NCI-H526 (cell line): ENCODE measurements at places on chromosomes 2 and 18.
A peak's percentile ranks its signal among the peaks of the same experiment; 100 is the strongest.

DNA sequence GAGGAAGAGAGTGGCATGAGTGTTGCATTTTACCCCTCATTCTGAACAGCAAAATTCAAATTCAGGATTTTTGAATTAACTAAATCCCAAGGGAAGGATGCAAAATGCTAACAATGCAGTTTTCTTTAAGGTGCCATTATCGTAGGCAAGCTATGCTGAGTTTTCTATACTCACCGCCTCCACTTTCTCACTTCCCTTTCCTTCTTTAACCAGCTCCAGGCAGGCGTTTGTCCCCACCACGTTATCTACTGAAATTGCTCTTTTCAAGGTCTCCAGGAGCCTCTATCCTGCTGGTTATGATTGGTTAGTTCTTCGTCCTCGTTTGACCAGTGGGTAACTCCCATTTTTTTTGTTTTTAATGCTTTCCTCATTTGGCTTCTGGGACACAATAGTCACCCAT lies 1.8 kb upstream of the CPO start:
- DNase-seq = no peak

DNA sequence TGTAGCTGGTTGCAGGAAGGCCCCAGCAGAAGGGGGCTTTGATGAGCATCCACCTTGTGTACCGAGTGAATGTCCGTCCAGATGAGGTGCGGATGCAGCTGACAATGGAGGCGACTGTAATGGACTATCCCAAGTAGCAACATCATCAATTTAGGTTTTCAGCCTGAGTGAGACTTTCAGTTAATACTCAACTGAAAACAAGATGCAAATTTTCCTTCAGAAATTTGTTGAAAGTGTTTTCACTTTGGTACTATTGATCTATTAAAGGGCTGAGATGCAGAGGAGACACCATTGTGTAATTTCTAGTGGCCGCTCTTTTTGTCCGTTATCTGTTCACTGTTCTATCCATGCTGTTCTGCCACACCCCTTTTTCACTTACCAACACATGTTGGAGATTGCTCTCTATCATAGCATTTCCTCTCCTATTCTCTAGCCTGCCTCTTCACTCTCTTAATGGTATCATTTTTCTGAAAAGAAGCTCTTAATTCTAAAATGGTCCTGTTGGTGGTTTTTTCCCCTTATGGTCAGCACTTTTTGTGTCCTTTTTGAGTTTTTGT lies 12.0 kb upstream of the CASP8 start:
- DNase-seq = no peak

GRCh38 chr2:201781557-201782051 lies 871 bp upstream of the ALS2 start:
- DNase-seq = peak; percentile 52

DNA sequence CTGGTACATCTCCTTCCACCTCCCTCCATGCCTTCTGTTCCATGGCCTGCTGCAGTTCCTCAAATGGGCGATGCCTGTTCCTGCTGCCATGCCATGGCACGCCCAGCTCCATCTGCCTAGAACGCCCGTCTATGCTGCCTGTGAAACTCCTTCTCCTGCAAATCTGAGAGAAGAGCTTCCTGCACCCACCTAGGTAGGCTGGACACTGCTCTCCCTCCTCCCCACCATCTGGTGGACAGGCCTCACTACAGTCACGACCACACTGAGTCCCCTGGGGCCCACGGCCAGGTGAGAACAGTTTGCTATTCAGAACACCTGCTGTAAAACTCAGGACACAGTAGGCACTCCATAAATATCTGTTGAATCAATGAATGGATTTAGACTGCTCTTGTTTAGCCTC lies 92.4 kb downstream of the LAMA1 start:
- DNase-seq = peak; percentile 10

DNA sequence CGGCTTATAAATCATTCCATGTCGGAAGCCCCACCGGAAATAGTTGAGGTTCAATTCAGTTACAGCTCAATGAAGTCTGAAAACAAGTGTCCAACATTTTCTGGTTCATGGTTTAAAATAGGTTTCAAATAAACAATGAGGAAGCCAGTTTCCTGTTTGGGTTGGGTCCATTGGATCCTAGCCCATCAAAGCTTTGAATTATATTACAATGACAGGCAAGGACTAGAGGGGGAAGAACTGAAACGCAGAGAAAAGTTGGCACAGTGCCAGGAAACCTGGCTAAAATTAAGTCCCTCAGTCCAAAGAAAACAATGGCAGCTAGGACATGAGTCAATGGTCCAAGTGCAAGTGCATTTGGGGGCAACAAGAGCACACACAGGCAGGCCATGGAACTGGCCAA lies 32.0 kb downstream of the SLC14A1 start:
- DNase-seq = no peak

- no peak for DNase-seq
These were observed 133.5 kb downstream of the SOX11 start for GRCh38 chr2:5825686-5826085.

GRCh38 chr2:172013396-172013795 lies 13.6 kb downstream of the METAP1D start:
- no peak for DNase-seq

- DNase-seq = peak; percentile 78
These were observed at the start of gene UNC80 for GRCh38 chr2:209771474-209772289. UNC80 (plus strand) TSS chr2:209771832; CDS start chr2:209772073, 241 bp downstream.

- DNase-seq = no peak
These were observed 130.9 kb upstream of the PTPRM start for GRCh38 chr18:7436166-7436565.

DNA sequence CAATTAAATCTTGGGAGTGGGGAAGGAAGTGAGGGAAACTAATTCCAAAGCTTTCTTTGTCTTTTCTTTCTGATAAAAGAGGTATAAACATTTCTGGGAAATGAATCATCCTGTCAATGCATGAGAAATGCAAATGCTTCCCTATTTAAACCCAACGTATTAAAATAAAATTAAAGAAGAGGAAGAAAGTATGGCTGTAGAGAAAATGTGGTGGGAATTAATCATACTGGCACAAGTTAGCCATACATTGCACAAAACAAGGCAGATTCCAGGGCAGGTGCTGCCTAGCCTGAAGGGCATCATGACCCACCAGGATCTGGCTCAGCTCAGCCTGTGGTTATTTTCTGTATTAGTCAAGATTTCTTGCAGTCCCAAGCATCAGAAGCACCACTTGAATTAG lies 338.0 kb downstream of the NYAP2 start:
- DNase-seq = no peak

DNA sequence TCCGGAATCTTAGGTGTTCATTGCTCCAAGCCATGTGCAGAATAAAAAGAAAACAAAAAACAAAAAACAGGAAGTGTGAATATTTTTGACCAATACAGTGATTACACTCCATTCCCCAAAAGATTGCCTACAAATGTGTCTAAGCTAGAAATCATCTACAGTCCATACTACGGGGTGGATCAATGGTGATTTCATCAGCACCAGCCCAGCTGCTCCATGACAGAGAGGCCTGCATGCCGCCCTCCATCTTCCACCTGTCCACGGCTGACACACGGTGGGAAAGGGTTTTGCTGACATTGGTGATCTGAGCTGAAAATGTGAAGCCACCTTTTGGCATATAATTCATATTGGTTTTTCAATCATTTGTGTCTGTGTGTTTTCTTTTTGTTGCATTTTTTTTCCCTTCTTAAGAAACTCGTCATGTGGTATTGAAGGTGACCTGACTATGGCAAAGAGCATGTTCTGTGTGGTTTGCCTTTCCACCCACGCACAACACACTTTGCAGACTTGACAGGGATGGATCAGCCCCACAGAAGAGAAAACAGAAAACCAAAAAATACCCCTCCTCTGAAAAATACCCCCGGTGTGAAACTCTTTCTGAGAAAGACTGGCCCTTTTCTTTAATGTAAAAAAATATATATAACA lies 533.1 kb downstream of the RNF144A start:
- DNase-seq = no peak

DNA sequence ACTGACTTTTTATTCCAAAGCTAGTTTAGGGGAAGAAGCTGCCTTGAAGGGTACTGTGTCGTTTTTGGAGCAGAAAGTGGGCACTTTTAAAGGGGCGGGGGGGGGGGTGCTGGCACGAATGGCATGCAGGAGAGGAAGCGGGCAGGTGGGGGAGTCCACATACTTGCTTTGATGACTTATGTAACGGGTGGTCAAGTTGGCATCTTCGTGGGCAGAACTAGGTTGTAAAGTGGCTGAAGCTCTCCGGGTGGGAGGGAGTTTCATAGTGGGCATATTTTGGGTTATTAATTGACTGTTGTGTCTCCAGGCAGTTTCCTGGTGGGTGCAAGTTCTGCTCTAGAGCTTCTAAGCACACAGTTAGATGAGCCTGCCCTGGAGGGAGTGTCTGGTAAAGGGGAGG lies 19.9 kb downstream of the PCARE start:
- no peak for DNase-seq

DNA sequence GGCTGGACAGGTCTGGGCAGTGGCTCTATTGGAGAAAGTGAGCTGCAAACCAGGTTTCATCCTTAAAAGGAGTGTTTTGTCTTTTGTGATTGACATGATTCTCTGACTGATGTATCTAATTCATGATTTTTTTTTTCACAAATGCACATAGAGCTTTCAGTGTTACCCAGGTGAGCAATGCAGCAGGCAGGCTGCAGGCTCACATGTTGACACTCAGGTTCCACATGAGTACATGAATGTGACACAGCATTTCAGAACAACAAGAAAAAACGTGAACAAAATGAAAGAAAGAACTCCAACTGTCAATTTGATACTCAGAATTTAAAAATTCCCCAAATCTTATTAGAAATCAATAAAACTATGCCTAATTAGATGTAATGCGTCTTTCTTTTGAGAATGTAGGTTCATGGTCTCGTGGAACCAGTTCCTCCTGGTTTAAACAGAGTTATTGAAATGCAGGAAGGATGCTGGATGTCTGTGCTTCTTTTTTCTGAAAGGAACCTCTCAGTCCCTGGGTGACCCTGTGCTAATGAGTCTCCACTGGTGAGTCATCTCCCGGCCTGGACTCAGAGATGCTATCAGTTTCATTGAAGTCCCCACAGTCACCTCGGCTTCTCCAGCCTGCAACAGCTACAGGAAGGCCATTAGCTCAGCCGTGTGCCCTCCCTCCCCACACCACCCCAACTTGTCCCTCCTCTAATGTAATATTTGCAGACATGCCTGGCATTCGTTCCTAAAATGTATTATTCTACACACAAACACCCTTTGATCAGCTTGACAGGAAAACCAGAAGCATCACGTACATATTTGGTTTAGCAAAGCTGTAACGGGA lies 430.4 kb downstream of the LPIN1 start:
- DNase-seq = no peak

DNA sequence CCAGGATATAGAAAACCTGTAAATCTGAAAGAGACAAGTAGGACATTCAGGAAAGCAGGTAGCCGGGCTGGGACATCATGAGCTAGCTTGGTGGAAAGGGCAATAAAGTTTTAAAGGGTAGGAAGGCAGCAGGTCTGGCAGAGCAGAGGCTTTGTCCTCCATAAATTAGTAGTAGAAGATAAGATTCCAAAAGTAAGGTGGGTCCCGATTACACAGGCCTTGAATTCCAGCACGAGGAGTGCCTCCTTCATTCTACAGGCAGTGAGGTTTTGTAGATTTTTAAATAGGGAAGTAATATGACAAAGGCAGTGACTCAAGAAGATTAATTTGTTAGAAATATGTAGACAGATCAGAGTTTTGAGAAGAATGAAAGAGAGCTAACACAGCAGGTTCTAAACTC lies 160.7 kb downstream of the DTNB start:
- no peak for DNase-seq

DNA sequence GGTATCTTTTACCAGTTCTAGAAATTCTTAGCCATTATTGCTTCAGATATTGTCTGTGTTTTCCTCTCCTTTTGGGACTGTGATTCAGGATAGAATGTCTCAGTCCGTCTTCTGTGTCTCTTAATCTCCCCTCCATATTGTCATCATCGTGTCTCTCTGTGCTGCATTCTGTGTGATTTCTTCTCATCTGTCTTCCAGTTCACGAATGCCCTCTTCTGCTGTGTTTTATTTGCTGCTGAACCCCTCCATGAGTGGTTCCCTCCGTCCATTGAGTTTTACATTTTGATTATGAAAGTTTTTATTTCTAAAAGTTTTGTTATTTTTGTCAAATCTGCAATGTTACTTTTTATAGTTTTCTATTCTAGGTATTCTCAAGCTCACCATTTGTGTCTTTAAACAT lies 11.7 kb downstream of the D2HGDH start:
- DNase-seq = no peak

- DNase-seq = no peak
These were observed 14.5 kb downstream of the CLIP4 start for GRCh38 chr2:29129586-29130281.

- DNase-seq = no peak
These were observed at the start of gene SFTPB for GRCh38 chr2:85668009-85668856. SFTPB (minus strand) TSS chr2:85668199; CDS start chr2:85668183, 16 bp downstream.

GRCh38 chr2:14909795-14910194 lies 277.3 kb downstream of the LRATD1 start:
- peak; percentile 33 for DNase-seq

DNA sequence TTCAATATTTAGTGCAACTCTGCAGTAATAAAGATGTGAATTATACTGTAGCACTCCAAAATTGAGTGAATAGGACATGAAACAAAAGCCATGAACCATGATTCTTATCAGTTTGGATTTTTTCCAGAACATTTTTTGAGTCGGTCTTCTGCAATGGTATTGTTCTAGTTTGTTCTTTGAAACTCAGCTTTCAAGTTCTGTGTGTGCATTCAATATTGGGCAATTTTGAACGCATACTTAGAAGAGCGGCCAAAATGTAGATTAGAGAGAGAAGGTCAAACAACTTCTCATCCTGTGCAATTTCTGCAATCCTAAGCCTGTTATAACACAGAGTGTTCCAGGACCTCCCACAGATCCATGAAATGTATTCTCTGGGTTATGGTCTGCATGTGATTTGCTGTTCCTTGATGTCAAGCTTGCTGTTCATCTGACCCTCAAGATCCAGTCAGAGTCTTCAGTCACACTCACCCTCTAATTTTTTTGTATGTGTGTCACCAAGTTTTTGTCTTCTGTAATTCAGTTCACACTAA lies 48.3 kb downstream of the TSPYL6 start:
- no peak for DNase-seq

DNA sequence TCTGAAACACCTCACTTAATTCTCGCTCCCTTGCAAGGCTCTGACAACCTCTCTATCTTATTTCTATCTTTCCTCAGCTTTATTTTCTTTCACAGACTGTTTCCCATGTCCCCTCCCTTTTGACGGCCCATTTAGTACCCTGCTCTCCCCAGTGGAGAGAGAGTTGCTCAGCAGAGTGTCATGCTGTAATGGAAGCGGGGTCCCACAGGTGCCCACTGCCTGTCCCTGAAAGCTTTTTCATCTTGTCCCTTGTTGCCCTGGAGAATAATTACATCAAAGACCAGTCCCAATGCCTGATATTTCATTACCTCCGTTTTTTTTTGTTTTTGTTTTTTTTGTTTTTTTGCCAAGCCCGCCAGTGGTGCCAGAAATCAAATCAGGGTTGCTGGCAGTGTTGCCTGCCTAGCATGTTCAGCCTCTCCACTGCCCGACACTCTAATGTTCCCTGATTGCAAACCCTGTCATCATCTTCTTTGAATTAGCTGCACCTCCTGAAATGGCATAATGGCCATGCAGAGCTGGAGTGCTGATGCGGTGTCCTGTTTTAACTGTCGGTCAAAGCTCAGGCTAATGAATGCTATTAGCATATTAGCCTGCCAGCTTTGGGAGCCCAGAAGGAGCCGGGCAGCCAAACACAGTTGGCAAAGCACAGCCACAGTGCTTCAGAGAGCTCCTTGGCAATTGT lies 71.2 kb upstream of the CAVIN2 start:
- DNase-seq = no peak
